ENCODE measurements at places on chromosomes 5 and 9.

DNA sequence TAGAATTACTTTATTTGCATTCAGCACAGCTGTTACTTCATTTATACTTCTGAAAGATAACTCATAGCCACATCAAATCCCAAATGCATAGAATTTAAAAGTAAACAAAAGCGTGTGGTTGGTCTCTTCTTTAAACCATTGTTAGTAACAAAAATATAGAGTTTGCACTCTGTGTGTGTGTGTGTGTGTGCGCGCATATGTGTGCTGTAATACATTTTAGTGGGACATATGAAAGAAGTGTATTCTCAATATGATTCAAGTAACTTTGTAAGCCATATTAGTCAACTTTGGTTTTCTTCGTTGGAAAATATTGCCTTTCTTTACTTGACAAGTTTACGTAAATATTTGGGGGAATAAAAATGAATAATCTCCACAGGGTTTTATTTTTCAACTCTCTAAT lies 106.1 kb upstream of the PRRC1 start:
- no peak for DNase-seq

- DNase-seq = no peak
These were observed 27.4 kb downstream of the FAM219A start for GRCh38 chr9:34430843-34431437.

DNA sequence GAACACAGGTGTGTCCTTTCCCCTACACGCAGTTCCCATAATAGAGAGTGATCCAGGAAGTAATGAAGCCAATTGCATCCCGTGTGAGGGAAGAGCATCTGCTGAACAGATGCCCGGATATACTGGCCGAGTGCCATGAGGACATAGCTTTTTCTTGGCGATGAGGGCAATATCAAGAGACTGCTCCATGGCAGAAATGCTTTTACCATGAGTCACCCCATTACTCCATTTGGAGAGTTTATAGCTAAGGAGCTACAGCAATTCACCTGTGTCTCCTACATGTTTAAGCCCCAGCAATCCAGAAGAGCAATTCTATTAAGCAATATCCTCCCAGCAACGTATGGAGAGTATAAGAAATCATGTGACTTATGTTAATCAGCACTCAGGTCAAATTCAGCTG lies 222.0 kb upstream of the KLF4 start:
- DNase-seq = no peak

GRCh38 chr5:60521376-60522291 lies 178.3 kb downstream of the DEPDC1B start:
- no peak for DNase-seq

- DNase-seq = no peak
These were observed 194.1 kb downstream of the MCTP1 start for GRCh38 chr5:95090774-95091173.

DNA sequence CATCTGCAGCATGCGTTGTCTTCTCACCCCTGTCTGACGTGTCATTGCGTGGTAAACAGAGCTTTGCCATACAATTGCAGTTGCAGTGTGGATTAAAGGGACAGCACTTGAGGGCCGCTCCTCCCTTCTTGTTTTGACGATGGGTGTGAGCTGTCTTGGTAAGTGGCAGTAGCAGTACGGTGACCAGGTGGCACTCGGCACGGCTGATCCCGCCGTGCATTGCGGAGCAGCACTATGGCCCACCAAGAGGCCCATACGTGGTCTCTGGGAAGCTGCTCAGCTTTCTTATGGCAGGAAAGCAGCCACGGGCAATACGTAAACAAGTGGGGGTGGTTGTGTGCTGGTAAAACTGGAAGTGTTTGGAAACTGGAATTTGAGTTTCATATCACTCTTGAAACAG lies 25.1 kb downstream of the EHMT1 start:
- DNase-seq = no peak

DNA sequence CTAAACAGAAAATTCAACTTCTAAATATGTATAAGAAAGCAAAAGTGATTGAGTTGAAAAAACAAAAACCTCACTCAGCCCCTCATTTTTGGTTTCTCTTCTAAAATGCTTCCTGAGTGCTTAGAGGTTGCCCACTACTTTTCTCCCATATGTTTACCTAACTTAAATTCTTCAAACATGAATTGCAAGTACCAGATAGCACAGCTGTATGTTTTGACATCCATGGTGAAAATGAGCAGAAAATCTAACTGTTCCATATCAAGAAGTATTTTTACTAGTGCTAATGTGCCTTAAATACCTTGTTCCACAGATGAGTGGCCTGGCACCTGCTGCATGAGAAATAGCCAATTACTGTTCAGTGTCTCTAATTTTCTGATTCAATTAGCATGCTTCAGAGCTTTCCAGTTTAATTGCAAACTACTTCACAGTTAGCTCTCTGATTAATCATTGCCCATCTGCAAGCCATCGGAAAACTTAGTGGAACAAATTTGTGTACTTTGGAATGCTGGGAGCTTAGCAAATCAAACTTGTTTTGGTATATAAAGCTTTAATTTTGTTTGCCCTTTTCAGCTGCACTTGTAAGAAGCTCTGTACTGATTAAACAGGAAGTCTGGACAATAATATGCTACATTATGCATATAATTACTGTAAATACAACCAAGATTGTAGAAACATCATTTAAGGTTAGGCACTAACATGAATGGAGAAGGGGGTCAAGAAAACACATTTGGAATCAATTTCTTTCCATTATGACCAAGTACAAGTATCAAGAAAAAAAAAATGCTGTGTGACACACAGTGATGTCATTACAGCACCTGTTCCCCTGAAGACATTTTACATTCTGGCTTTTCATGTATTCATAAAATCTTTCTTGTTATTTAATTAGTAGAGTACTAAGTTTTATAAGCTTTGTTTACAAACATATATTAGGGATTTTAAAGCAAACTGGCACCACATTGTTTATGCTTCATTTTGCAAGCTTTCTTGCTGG lies 65.6 kb downstream of the POU5F2 start:
- no peak for DNase-seq

- DNase-seq = no peak
These were observed at the start of gene SLC6A7 for GRCh38 chr5:150189728-150190502. TSS of gene SLC6A7 (plus strand) at chr5:150190062. CDS start at chr5:150190328, 266 bp downstream.

DNA sequence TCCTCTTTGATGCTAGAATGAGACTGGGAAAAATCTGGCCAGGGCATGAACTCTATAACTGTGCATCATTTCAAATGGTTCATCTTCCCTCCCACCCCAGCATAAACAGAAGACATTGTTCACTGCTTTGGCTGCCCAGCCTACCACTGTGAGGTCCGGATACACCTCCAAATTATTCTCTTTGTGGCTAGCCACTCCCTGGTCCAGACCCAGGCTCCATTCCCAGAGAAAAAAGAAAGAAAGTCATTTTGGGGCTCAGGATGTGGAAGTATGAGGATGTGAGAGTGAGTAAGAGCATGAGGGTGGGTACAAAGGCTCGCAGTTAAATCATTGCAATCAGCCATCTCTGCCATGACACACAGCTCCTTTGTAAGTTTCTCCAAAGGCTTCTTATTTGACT lies 559.2 kb downstream of the PSAT1 start:
- no peak for DNase-seq
